ENCODE measurements at places on chromosomes 3 and 15. TPM values are rescaled to one million over a fixed set of nuclear protein-coding genes. Genes with fewer than 3 reads are reported as not detected.
A peak's percentile ranks its signal among the peaks of the same experiment; 100 is the strongest.

DNA sequence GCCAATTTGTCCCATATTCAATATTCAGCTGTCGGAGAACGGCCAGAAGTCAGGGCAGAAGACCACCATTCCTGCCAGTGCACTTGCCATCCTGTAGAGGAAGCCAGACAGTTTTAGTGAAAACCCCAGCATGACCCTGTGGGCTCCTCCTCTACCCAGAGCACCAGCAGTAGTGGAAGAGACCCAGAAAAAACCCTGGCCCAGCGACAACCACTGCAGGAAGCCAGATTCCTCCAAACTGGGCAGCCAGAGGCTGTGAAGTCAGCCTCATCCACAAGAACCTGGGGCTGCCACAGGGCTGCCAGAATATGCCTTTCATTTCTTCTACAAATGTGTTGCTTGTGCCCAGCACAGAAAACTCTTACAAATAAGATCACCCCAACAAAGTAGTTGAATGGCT lies 67.3 kb downstream of the HMCES start:
- H3K27me3 ChIP-seq: peaks cover 25% of the 10 kb centered on the region
- no peaks in the 10 kb centered on the region for H3K36me3 ChIP-seq
- no peak overlapping the region for H3K27ac ChIP-seq

AGTR1 gene
- 48.7 TPM for total RNA-seq

CKMT1A gene
- total RNA-seq: not detected

AHSG gene
- not detected for total RNA-seq

DNA sequence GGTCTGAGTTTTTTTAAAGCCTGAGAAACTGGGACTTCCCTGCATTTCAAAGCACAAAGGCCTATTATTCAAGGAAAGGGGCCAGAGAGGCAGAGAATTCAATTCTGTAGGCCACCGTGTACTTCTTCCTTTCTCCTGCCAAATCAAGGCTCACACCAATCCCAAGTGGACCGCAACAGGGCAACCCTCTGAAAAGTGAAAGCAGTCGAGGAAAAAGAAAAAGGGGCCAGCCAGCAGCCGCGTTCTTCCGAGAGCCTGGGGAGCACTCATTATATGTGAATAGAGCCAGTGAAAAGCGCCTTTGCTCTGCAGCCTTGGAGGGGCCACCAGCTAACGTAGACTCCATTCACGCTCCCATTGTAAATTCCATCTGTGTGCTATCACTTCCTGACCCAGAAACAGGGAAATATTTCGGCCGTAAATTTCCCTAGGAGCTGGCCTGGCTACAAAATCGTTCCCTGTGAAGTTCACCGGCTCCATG lies 45.9 kb upstream of the THUMPD3 start:
- H3K36me3 ChIP-seq: no peaks in the 10 kb centered on the region
- peak overlapping the region; percentile 41 for H3K4me3 ChIP-seq
- peak overlapping the region; percentile 74 for H3K27ac ChIP-seq
- H3K4me1 ChIP-seq: peaks cover 9% of the 10 kb centered on the region

DNA sequence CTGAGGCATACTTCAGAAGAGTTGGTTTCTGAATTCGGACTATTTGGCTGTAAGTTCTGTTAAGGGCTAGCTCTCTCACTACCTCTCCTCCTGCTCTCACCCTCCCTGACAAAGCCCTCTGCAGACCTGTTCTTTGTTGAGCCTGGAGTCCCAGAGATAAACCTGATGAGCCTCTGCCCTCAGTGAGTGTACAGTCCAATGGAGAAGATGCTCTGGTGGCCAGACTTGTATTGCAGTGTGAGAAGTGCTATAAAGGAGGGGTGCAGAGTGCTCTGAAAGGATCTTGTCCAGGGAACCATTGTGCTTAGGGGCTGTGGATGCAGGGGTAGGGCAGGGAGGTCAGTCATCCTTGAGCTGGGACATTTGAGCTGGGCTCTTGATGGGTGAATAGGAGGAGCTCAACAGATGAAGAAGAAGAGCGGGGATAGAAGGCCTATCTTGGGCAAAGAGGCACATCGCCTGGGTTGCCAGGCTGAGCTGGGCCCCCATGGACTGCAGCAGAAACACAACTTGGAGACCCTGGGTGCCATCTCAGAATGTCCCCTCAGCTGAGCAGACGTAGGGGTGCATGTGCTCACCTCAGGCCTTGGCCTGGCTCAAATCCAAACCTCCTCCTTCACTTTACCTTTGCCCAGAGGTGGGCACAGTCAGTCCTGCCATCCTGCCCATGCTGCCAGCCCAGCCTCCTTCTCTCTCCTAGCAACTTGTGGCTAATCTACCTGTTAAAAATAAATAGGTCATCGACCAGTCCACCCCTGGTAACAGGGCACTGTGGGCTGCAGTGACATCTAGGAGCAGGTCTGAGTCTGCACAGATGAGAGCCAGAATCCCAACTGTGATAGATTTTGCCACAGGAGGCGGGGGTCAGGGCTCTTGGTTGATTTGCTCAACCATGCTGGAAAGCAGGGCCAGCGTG lies 3.3 kb downstream of the CAND2 start:
- H3K27me3 ChIP-seq: no peaks in the 10 kb centered on the region
- H3K36me3 ChIP-seq: no peaks in the 10 kb centered on the region
- H3K4me3 ChIP-seq: no peak overlapping the region

DNA sequence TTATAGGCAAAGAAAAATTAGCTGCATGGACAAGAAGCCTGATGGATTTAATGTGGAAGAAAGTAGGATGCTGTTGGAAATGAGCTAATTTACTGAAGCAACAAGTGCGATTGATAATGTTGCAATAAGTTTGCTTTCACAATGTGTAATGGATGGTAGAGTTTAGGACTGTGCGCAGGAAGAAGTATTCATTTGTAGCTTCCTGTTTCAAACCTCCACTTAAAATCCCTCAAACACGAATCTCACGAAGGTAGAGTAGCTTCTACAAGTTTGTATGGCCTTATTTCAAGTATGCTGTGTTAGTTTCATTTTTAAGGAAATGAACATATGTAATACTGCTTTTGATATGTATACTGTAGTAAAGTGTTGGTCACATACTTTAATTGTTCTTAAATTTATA lies 42.3 kb downstream of the KCNH8 start:
- no peak overlapping the region for H3K4me3 ChIP-seq
- no peak for DNase-seq
- no peaks in the 10 kb centered on the region for H3K4me1 ChIP-seq
